Fibroblast of lung (primary cell): ENCODE measurements at places on chromosomes 7 and 10.

- DNase-seq = peak; percentile 65
These were observed 13.9 kb downstream of the PCLO start for GRCh38 chr7:83148776-83149175.

GRCh38 chr7:38310591-38311101, 37.2 kb upstream of the TARP start:
- DNase-seq = peak; percentile 28

GRCh38 chr7:80439894-80440821, 71.7 kb downstream of the GNAT3 start:
- DNase-seq = peak; percentile 74

- no peak for DNase-seq
These were observed 479.8 kb downstream of the PTPRN2 start for GRCh38 chr7:158107806-158108205.

DNA sequence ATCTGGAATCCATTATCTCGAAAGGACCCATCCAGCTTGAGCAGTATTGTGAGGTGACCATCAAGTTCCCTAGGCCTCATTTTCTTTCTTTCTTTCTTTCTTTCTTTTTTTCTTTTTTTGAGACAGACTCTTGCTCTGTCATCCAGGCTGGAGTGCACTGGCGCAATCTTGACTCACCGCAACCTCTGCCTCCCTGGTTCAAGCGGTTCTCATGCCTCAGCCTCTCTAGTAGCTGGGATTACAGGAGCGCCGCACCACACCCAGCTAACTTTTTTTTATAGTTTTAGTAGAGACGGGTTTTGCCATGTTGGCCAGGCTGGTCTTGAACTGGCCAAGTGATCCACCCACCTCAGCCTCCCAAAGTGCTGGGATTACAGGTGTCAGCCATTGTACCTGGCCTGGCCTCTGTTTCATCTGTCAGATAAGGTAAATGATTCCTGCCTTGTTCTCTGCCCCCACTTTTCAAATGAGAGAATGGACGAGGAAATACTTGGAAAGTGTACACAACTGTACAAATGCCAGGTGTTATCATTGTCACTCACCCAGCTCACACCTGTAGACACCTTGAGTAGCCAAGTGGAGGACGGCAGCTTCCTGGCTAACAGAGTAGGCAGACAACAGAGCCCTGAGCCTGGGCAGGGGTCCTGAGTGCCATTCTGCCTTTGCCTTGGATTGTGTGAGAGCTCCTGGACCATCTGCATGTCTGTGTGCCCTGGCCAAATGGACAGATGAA, 54.1 kb downstream of the HK1 start:
- DNase-seq = peak; percentile 44

DNA sequence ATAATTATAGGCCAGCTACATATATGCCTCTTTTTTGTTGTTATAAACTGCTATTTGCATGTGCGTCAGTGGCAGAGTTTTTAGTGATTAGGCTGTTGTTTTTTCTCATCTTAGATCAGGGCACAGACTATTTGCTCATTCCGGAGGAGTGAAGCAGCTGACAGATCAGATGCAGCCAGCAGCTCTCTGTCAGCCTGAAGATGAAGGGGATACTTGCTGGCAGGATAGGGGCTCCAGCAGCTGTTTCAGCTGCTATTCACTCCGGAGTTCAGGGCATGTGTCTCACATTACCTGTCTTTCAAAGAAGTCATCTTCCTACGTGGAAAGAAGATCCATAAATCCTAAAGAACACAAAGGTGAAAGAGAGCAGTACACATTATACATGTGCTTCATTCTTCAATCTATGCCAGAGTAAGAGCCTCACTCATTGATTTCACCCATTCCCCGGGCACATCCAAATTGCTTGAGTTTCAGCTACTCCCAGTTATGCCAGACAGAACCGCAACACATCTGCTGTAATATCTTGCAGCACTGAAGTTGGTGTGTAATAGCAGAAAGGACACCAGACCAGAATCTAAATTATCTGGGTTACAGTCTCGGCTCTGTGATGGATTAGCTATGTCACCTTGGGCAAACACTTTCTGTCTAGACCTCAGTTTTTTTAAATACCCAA, 182.8 kb upstream of the CHRM2 start:
- peak; percentile 4 for DNase-seq
